RCC 7860 (cell line): ENCODE measurements at places on chromosomes 5 and 9.

DNA sequence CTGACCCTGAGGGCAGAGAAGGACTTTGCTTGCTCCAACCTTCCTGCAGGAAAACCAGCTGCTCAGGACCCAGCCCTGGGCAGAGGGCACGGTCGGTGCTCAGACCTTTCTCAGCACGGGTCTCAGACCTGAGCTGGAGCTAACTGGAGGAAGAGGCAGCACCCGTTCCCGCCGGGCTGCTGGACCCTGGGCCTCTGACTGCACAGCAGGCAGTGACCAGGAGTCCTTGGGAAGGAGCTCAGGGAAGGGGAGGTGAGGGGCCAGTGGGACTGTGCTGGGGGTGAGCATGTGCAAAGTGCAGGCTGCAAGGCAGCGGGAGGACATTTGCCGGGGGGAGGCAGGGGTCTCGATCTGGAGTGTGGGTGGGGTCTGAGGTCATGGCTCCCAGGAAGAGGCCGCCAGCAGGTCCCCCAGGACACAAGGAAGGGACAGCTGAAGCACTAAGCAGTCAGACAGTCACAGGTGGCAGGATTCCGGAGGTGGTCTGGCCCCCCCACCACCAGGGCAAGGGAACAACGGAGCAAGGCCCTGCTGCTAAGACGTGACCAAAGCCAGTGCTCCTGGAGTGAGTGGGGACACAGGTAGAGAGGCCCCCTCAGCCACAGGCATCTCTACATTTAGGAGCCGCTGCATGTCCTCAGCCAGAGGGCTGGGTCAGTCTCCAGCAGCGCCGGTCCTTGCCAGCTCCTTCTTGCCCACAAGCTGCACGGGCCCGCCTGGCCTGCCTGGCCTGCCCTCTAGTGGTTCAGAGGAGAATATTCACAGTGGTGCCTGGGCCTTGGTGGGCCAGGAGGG lies 4.8 kb upstream of the DPM2 start:
- peak; percentile 40 for DNase-seq

GRCh38 chr5:142756576-142756975 lies 13.6 kb upstream of the ARHGAP26 start:
- no peak for DNase-seq

GRCh38 chr9:106417685-106418084 lies 445.3 kb upstream of the ZNF462 start:
- DNase-seq: no peak

GRCh38 chr5:24376616-24377015 lies 268.2 kb downstream of the CDH10 start:
- no peak for DNase-seq

- DNase-seq: no peak
Measured at GRCh38 chr5:68049053-68049713, 166.4 kb upstream of the PIK3R1 start.

GRCh38 chr5:22567983-22568382 lies 285.2 kb downstream of the CDH12 start:
- DNase-seq: no peak

- DNase-seq: no peak
Measured at GRCh38 chr5:88820581-88820980, 62.4 kb downstream of the MEF2C start.

DNA sequence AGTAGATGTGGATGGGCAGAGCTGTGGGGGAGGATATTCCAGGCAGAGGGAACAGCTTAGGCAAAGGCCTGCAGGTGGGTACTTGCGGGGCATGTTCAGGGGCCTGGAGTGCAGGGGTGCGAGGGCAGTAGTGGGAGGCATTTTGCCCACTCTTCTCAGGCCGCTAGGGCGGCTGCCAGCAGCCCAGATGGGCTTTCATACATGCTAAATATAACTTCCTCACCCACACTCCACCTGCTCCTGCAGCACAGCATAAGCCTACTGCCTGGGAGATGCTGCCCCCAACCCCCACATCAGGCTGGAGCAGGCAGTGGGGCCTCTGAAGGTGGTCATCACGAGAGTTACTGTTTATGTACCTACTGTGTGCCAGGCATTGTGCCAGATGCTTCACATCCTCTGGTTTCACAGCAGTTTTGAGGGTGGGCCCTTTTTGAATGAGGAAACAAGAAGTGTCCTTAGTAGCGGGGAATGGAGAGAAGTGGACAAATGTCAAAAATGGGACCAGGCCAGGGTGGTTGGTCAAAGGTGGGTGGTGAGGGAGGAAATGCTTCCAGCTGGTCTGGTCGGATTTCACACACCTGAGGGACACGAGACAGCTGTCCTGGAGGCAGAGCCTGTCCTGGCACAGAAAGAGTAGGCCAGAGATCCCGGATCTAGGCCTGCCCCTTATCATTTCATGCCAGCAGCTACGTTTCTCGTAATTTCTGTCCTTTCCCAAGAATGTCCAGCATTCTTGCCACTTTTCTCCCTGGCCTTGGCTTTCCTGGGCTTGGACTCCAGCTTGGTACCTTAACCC lies 12.1 kb downstream of the RGS14 start:
- no peak for DNase-seq

DNA sequence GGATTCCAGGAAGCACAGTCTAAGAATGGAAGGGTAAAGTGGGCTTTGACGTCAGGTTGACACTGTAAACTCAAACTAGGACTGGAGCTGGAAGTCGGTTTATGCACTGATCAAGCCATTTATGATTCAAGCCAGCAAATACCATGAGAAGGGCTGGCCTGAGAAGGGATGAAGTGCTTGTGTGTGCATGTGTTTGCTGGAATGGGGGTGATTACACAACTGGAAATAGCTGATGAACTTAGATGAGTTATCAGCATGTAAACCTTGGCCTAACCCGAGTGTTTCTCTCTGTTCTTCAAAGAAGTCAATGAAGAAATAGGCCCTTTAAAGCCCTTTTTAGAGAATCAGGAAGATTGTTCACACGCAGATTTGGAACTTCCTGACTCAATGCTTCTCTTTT lies 287.6 kb downstream of the RFX3 start:
- no peak for DNase-seq

GRCh38 chr5:110087829-110088228 lies 398.1 kb downstream of the MAN2A1 start:
- DNase-seq: no peak

- no peak for DNase-seq
Measured at GRCh38 chr9:20376731-20377375, 245.4 kb downstream of the MLLT3 start.

DNA sequence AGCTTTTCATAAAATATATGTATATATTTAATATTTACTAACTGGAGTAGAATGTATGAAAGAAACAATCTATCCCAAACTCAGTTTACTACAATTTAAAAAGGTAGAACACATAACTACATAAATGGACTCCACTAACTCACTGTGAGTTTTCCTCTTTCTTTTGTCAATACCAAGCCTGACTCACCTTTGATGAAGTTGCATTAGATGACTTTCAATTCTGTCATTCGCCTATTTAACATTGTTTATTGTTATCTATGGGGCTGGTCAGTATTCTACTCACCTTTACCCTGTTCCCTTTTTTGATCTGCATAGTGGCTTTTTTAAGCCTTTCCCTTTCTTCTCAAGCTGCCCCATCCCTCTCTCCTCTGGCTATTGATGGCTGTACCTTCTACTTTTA lies 629.7 kb downstream of the RAB3C start:
- DNase-seq: no peak

GRCh38 chr9:88535226-88536022 lies 446 bp downstream of the NXNL2 start:
- no peak for DNase-seq

- no peak for DNase-seq
Measured at GRCh38 chr5:172640139-172640538, 924 bp upstream of the NEURL1B start.

DNA sequence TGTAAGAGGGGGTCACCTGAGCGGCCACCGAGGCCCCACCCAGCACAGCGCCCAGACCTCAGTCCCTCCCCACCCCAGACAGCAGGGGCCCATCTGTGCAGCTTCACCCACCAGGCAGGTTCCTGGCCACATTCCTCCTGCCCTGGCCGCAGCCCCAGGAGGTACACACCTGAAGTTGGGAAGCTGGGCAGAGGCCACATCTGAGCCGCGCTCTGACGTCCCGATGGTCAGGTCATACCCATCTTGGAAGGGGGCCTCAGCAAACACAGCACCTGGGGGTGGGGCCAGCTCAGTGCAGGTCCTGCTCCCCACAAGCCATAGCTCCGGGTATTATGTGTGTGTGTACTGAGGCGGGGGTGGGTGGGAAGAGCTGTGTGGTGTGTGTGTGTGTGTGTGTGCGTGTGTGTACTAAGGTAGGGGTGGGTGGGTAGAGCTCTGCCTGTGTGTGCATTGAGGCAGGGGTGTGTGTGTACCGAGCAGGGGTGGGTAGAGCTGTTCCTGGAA lies 5.6 kb downstream of the SPOUT1 start:
- DNase-seq: no peak

GRCh38 chr9:131126059-131126426 lies 657 bp downstream of the NUP214 start:
- DNase-seq: no peak

DNA sequence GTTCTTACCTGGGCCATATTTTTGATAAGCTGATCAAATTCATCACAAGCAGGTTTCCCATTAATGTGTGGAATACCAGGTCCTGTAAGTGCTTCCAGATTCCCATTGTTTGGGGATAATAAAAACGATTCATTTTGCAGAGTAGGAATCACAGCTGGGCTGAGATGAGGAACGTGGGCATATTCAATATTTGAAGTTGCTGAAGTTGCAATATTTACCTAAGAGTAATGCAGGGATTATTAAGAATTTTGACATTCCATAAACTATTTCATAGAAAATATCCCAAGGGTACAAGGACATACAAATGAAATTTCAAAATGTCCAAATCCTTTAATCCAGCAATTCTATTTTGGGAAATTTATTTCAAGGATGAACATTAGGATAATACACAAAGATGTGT lies 55.1 kb downstream of the MPDZ start:
- no peak for DNase-seq

DNA sequence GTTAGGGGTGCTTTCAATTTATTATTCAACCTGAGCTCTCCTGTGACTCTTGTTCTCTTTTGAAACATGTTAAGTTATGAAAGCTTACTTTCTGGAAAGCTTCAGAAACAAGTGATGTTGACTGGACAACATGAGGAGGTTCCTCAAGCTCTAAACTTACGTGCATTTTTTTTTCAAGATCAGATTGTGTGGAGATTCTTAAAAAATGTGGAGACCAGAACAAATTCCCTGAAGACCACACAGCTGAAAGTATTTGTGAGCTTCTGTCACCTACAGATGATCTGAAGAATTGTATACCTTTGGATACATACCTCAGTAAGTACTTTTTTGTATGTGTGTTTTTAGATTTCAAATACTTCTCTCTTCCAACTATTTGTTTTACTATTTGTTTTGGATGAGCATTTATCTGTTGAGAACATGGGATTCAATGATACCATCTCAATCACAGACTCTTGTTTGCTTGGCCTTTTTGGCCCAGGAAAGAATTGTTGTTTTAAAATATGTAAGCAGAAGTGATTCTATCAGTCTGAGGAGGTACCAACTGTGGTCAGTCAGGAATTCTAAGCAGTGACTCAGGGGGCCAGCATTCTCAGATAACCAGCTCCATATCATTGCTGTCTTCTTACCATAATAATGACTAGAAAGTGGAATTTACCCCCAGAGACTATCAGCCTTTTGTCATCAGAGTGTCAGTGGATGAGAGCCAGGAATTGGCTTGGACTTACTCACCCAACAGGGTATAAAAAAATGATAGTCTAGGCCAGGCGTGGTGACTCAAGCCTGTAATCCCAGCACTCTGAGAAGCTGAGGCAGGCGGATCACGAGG lies 34.4 kb upstream of the GLIPR2 start:
- DNase-seq: peak; percentile 99

- peak; percentile 52 for DNase-seq
Measured at GRCh38 chr5:110371725-110372041, 354.8 kb downstream of the TMEM232 start.

DNA sequence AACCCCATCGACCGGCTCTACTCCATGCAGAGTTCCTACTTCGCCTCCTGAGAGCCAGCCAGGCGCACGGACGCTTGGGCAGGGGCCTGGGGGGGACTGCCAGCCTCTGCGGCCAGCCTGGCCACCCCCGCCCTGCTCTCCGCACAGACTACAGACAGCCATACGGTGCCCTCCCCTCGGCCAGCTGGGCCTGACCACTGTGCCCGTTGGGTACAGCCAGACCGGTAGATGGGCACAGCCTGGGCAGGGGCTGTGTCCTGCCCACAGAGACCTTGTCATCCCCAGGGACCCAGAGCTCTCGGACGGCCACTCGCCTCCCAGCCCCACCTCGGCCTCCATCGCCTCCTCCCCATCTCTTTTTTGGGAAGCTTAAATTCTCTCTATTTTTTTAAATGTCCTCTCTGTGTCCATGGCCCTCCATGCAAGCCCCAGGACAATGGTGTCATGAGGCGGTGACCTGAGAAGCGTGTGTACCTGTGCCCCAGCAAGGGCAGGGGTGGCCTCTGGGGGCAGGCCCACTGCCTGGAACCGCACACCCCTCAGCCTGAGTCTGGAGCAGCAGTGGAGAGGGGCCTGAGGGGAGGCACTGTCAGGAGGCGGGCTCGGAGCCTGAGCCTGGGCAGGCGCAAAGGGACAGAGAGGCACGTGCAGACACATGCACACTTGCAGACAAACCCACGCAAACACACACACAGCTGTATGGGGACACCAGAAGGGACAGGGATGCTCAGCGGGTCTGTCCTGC lies 82.8 kb downstream of the LMX1B start:
- DNase-seq: no peak

DNA sequence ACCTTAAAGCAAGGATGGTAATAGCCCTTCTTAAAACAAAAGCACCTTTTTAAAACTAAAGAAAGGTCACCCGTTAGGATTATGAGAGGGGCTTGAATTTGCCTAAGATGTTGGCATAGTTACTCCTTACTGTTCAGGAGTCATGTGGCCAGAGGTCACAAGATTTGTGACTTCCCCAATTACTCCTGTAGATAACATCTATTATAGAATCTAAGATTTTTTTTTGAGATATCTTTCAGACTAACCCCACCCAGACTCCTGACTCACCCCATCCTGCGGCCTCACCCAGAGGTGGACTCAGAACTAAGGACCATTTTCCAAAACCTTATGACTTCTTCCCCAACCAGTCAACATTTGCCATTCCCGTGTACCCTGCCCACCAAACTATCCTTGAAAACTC lies 2.4 kb downstream of the CD180 start:
- no peak for DNase-seq

DNA sequence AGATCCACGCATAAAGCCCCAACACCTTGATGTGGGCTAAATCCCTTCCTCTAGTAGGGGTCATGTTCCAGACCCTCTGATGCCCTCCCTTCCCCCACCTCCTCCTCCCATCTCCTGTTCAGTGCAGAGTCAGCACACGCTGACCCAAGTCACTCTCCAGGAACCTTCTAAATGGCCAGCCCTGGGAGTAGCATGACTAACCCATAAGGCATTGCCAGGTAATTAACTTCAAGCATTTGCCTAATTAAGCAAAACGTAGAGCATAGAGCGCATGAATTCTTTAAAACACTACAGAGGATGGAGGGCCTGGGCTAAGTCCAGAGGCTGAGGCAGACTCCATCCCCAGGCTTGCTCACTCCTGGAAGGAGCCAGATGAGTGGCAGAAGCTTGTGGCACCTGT lies 276.3 kb upstream of the MSX2 start:
- no peak for DNase-seq

GRCh38 chr5:172177176-172177575 lies 10.8 kb downstream of the STK10 start:
- no peak for DNase-seq

- peak; percentile 62 for DNase-seq
Measured at GRCh38 chr9:135992486-135993408, 31.6 kb upstream of the UBAC1 start.
